SJCRH30 (cell line): ENCODE measurements at places on chromosomes 1 and 21.

- DNase-seq = no peak
- no peaks in the 10 kb centered on the region for H3K36me3 ChIP-seq
- H3K27ac ChIP-seq = no peak overlapping the region
- no peak overlapping the region for H3K4me3 ChIP-seq
These were observed 2.0 kb downstream of the AK5 start for GRCh38 chr1:77283701-77284425.

- H3K36me3 ChIP-seq = no peaks in the 10 kb centered on the region
- H3K4me3 ChIP-seq = no peak overlapping the region
- peaks cover 37% of the 10 kb centered on the region for H3K4me1 ChIP-seq
- no peak for DNase-seq
- H3K27ac ChIP-seq = no peak overlapping the region
- no peaks in the 10 kb centered on the region for H3K27me3 ChIP-seq
These were observed 65.4 kb upstream of the IPO9 start for GRCh38 chr1:201763455-201764140.

- no peaks in the 10 kb centered on the region for H3K36me3 ChIP-seq
- DNase-seq = no peak
- H3K4me3 ChIP-seq = no peak overlapping the region
- no peaks in the 10 kb centered on the region for H3K27me3 ChIP-seq
- no peaks in the 10 kb centered on the region for H3K4me1 ChIP-seq
These were observed 139.1 kb upstream of the PTGFR start for GRCh38 chr1:78351551-78352216.

DNA sequence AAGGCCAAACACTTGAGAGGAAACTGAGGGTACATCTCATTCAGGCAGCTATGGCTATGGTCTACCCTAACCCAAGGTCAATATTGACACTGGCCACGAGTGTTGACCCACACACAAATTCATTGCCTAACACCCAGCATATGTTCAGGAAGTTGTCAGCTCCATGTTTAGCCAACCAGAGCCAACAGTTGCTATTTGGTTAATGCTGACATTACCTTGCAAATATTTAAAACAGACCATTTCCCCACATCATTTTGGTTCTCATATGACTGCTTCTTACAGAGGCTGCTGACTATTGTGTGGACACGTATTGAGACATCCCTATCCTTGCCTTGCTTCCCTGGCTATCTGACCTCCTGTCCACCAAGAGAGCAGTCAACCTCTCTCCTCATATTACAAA is 97.3 kb downstream of the LMX1A start:
- H3K4me1 ChIP-seq = 0 out of 2 replicates have a peak, but pooled peaks cover 3% of the 10 kb centered on the region
- no peak overlapping the region for H3K4me3 ChIP-seq
- no peak for DNase-seq
- no peak overlapping the region for H3K27ac ChIP-seq
- no peaks in the 10 kb centered on the region for H3K36me3 ChIP-seq
- H3K27me3 ChIP-seq = no peaks in the 10 kb centered on the region

DNA sequence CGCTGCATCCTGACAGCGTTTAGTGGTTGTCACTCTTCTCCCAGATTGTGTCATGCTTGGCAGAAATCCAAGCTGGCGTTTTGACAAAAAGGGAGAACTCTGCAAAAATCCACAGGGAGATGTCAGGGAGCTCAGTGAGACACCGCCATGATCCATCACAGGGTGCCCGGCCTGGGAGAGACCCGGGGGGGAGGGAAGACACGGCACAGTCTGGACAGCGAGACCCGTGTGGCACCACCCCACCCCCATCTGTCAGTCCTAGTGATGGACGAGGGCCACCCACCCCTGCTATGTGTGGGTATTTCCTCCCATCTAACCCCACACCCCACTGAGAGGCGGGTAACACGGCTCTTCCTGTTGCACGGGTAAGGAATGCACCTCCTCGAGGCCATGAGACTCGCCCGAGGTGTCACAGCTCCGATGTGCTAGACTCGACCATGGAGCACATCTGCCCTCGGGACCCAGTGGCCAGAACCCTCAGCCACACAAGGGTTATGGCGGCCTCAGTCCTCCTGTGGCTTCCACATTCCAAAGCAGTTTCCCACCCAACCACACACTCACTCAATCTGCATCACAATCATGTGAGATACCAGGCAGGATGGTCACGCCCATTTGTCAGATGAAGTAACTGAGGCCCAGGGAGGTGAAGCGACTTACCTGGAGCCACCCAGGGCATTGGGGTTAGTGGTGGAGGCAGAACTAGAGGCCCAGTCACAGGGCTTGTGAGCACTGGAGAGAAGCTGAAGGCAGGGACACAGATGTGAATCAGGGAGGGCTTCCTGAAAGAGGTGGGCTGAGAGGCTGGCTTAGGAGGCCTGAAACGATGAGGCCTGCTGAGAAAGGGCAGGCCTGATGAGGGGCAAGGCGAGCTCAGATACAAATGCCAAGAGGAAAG is 688.5 kb downstream of the MATN1 start:
- no peak overlapping the region for H3K27ac ChIP-seq
- H3K4me3 ChIP-seq = no peak overlapping the region
- no peaks in the 10 kb centered on the region for H3K4me1 ChIP-seq
- peak; percentile 17 for DNase-seq
- H3K36me3 ChIP-seq = no peaks in the 10 kb centered on the region
- no peaks in the 10 kb centered on the region; the same call in 1 of the 2 replicates for H3K27me3 ChIP-seq

DNA sequence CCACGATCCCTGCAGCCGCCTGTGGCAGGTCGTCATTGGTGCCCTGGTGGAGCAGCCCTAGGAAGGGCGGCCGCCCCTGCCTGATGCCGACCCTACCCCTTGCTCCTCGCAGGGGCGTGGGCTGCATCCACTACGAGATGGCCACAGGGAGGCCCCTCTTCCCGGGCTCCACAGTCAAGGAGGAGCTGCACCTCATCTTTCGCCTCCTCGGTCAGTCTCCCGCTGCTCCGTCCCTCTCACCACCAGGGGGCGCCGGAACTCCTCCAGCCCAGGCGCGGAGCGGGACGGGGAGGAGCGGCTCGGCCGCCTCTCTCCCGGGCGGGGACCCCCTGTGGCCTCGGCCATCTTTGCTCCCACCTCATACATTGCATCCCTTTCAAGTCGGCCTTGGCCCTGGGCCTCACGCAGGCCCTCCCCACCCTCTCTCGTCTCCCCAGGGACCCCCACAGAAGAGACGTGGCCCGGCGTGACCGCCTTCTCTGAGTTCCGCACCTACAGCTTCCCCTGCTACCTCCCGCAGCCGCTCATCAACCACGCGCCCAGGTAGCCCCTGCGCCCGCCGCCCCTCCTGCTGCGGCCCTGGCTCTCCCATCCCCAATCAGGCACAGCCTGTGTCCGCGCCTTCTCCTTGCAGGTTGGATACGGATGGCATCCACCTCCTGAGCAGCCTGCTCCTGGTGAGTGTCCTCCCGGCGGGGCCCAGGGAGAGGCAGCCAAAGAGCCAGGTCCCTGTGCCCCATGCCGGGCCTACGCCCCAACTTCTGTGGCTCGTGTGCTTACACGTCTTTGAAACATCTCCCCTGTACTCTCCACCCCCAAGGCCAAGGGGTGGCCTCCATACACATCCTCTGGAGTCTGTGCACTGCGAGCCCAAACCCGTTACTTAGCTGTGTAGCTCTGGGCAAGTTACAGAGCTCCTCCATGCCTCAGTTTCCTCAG is 24.7 kb downstream of the CDK18 start:
- no peaks in the 10 kb centered on the region for H3K4me1 ChIP-seq
- DNase-seq = peak; percentile 90
- H3K27ac ChIP-seq = no peak overlapping the region
- H3K4me3 ChIP-seq = peak overlapping the region; percentile 34
- H3K27me3 ChIP-seq = peaks cover 34% of the 10 kb centered on the region

- H3K4me3 ChIP-seq = no peak overlapping the region
- H3K27me3 ChIP-seq = no peaks in the 10 kb centered on the region
- no peaks in the 10 kb centered on the region for H3K4me1 ChIP-seq
- peak; percentile 95 for DNase-seq
- H3K27ac ChIP-seq = no peak overlapping the region
- peaks cover 24% of the 10 kb centered on the region for H3K36me3 ChIP-seq
These were observed 25.3 kb downstream of the A3GALT2 start for GRCh38 chr1:33295450-33296081.

- no peak overlapping the region for H3K4me3 ChIP-seq
- no peaks in the 10 kb centered on the region; the same call in none of the 2 replicates for H3K27me3 ChIP-seq
- DNase-seq = no peak
- H3K27ac ChIP-seq = no peak overlapping the region
These were observed 124.1 kb upstream of the KCNK2 start for GRCh38 chr1:214958486-214958885.

- no peak overlapping the region for H3K27ac ChIP-seq
- no peaks in the 10 kb centered on the region for H3K27me3 ChIP-seq
- no peak overlapping the region for H3K4me3 ChIP-seq
- DNase-seq = no peak
- no peaks in the 10 kb centered on the region for H3K36me3 ChIP-seq
These were observed 36.7 kb upstream of the MTF2 start for GRCh38 chr1:93042187-93043056.

- no peaks in the 10 kb centered on the region for H3K36me3 ChIP-seq
- DNase-seq = no peak
- H3K4me1 ChIP-seq = peaks cover 18% of the 10 kb centered on the region
- H3K27ac ChIP-seq = no peak overlapping the region
- H3K4me3 ChIP-seq = no peak overlapping the region
These were observed 82.9 kb upstream of the ARTN start for GRCh38 chr1:43850591-43851233.

DNA sequence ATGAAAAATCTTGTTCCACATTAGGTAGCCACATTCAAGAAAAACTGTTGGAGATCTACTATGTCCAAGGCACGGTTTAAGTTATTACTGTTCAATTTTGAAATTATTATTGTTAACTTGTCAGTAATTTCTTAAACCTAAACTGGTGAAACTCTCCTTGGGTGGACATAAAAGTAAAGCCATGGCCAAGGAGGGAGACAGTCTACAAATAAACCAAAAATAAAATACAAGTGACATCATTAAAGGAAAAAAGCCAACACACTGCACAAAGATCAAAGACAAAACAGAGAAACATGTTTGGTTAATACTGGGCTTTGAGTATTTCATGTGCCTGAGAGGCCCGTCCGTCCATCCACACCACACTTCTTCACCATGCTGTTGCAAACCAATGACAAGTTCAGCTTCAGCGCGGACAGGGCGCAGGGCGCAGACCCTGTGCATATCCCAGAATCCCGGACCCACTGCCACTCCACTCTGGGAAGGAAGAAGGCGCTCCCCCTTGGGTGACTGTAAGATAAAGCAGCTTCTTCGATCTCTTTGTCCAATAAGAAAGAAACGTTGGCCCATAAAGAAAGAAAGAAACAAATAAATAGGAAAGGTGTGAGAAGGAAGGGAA is 918 bp upstream of the RASAL2 start:
- peaks cover 14% of the 10 kb centered on the region for H3K4me1 ChIP-seq
- H3K27me3 ChIP-seq = no peaks in the 10 kb centered on the region
- H3K27ac ChIP-seq = peak overlapping the region; percentile 58
- H3K4me3 ChIP-seq = peak overlapping the region; percentile 95
- peak; percentile 61 for DNase-seq

DNA sequence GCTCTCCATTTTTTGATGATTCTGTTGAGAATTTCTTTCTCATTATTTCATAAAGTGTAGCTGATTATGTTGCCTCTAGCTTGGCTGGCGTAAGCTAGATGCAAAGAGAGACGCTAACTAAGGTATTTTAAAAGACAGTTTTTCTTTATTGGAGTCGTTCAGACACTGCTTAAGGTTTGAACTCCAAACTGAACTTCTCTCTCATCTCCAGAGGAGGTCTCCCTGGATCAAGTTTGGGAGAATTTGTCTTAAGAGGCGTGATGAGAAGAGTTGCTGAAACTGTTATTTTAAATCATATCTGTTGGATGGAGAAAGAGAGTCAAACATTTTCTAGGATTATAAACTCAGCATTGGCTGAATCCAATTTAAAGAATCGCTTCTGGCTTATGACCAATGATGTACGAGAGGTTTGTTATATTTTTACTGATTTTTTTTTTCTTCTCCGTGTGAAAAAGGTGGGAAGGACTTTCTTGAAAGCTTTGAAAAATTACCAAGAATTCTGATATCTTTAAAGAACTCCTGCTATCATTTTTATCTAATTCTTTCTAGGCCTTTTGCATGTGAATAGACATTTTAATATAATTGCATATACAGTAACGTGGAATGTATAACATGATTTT is 34.0 kb downstream of the MAP3K7CL start:
- H3K4me3 ChIP-seq = no peak overlapping the region
- DNase-seq = peak; percentile 57
- H3K27me3 ChIP-seq = no peaks in the 10 kb centered on the region
- H3K27ac ChIP-seq = no peak overlapping the region
- peaks cover 12% of the 10 kb centered on the region for H3K36me3 ChIP-seq
- no peaks in the 10 kb centered on the region for H3K4me1 ChIP-seq

DNA sequence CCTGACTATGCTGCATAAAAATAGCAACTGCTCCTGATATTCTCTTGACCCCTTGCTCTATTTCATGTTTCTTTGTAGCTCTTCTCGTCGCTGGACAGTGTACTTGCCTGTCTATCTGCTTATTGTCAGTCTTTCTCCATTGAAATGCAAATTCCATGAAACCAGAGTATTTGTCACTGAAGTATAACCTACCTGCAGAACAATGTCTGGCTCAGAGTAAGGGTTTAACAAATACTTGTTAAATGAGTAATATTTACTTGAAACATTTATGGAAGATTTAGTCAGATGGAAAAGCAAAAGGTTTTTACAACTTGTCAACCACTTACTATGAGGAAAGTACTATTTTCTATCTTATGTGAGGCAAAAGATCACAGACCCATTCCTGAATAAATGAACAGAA is 19.9 kb upstream of the ERICH3 start:
- H3K4me1 ChIP-seq = no peaks in the 10 kb centered on the region
- H3K27me3 ChIP-seq = no peaks in the 10 kb centered on the region
- DNase-seq = no peak
- H3K27ac ChIP-seq = no peak overlapping the region
- no peak overlapping the region for H3K4me3 ChIP-seq

- H3K4me3 ChIP-seq = no peak overlapping the region
- H3K27me3 ChIP-seq = no peaks in the 10 kb centered on the region
- no peak overlapping the region for H3K27ac ChIP-seq
- no peaks in the 10 kb centered on the region for H3K4me1 ChIP-seq
These were observed 802.4 kb upstream of the ADGRL4 start for GRCh38 chr1:79808816-79809475.

DNA sequence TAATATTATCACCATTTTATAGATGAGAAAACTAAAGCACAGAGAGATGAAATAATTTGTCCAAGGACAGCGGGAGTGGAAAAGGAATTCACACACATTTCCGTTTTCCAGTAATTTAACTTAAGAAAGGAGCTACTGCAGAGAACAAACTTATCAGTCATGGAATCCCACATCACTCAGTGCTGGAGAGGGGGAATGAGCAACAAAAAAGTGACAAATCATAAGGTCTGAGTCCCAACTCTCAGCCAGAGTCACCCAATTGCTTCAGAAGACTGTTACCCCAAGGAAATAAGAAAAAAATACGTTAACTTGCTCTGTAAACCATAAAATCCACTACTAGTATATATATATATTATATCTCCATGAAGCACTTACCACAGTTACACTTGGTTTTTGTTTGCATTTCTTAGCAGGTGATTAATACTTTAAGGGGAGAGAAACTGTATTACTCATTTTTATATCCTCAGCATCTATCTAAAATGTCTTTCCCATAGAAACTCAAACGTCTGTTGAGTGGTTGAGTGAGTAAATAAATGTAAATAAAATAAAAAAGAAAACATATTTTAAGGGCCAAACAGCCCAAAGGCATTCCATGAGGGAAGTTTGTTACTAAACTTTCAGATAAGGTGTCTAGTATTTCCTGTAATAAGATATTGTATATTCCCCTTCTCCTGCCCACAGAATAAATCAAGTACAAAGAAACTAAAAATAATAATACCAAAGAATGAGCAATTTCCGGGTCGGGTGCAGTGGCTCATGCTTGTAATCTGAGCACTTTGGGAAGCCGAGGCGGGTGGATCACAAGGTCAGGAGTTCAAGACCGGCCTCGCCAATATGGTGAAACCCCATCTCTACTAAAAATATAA is 76.8 kb downstream of the SLC45A1 start:
- H3K27me3 ChIP-seq = no peaks in the 10 kb centered on the region
- H3K27ac ChIP-seq = no peak overlapping the region
- peaks cover 4% of the 10 kb centered on the region; the same call in 1 of the 2 replicates for H3K4me1 ChIP-seq
- H3K36me3 ChIP-seq = peaks cover 48% of the 10 kb centered on the region
